T-helper 9 cell (primary cell): ENCODE measurements at places on chromosomes 16 and 17.

GRCh38 chr16:56013962-56014552 is 138.9 kb upstream of the CES5A start:
- peak; percentile 3 for DNase-seq

DNA sequence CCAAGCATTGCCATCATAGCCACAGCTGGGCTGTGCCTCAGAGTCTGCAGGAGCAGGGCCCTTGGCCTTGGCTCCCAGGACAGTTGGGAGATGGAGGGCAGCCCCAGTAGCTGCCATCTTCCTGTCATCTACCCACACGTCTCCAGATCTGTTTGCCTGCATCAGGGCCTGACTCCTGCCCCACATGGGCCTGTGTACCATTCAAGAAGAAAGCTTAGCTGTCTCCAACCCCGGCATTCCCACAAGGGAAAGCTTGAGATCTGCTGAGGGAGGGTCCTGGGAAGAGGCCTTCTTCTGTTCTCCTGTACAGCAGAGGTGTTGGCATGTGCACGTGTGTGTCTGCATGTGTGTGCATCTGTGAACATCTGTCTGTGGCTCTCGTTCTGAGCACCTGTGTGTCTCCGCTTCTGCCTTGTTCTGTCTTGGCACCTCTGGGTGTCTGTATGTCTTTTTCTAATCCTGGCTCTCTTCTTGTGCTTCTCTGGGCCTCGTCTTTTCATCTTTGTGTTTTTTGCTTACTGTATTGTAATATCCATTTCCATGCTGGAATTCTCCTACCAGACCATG is 122.2 kb downstream of the MRM1 start:
- no peak for DNase-seq

- DNase-seq = no peak
These were observed 14.4 kb downstream of the SNN start for GRCh38 chr16:11682655-11683096.

GRCh38 chr17:46044989-46045388 is 45.9 kb downstream of the STH start:
- DNase-seq = no peak

- DNase-seq = no peak
These were observed 5.6 kb upstream of the SYNRG start for GRCh38 chr17:37614823-37615222.

GRCh38 chr16:51968749-51969148 is 578.2 kb downstream of the TOX3 start:
- DNase-seq = no peak

DNA sequence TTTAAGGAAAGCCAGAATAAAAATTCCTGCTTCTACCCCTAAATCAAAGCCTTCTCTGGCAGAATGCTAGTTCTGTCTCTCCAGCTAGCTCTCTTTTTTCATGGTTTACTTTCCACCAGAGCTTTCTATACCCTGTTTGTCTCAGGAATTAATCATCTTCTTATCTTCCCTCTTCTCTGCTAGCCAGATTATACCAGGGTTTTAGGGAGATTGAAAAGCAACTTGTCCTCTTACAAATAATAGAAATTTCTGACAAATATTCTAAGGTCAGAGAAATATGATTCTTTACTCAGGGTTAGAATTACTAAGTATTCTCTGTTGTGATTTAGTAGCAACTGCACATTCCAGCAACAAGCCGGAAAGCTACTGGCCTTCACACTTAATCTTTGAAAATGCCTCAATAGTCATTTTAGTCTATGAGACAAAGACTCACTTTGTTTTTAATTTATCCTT is 166.4 kb downstream of the TANC2 start:
- no peak for DNase-seq

DNA sequence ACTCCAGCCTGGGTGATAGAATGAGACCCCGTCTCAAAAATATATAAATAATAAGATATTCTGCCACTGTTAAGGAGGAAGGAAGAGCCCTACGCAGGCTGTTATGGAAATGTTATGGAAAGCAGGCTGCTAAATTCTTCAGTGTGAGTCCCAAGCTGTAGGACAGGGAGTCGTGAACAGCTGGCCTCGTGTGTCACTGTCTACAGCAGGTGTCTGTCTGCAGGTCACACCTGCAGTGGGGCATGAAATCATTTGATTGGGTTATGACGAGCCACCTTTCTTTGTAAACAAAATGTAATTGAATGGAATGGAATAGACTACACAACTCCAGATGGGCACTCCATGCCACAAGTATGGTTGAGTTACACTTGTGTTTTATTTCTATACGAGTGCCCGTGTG is 15.6 kb upstream of the LITAF start:
- no peak for DNase-seq

DNA sequence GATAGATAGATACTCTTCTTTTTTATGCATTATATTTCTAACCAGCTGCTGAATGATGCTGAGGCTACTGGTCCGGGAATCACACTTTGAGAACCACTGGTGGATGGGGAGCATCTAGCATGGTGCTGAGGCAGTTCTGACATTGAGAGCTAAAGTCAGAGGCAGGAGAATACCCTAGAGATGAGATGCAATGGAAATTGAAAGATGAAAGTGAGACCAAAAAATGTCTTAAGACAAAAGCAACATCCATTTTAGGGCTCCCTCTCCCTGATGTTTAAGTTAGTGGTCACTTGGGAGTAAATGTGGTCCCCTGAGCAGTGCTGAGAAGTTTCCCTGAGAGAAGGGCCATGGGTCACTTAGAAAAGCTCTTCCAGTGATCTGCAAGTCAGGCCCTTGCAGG is 6.8 kb downstream of the PCTP start:
- DNase-seq = no peak

- DNase-seq = no peak
These were observed 12.1 kb downstream of the ABCA9 start for GRCh38 chr17:69048634-69049033.

GRCh38 chr16:28218109-28218508 is 6.3 kb upstream of the XPO6 start:
- DNase-seq = peak; percentile 39

GRCh38 chr16:72858665-72859493 is 189.0 kb downstream of the ZFHX3 start:
- DNase-seq = no peak

DNA sequence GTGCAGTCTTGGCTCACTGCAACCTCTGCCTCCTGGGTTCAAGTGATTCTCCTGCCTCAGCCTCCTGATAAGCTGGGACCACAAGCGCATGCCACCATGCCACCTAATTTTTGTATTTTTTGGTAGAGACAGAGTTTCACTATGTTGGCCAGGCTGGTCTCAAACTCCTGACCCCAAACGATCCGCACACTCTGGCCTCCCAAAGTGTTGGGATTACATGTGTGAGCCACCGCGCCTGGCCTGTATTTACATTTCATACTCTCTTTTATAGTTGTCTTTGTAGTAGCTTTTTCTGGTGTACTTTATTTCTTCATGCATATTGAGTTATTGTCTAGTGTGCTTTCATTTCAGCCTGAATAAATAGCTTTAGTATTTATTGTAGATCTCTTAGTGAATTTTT is 10.1 kb upstream of the ADORA2B start:
- no peak for DNase-seq

DNA sequence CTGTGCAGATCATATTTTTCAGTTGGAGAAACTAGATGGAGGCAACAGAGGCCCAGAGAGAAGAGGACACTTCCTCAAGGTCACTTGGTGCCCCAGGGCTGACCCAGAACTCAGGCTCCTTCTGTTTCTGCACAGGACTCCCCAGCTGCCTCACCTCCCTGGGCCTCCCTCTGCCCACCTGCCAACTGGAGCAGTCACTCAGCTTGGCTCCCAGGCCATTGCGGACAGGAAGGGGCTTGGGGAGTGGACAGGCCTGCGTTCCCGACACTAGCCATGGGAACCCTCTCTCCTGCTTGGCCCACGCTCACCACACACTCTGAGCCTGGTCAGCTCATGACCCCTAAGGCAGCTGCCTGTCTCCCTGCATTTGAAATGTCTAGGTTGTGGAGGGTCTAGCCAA is 78.1 kb upstream of the BRD7 start:
- DNase-seq = no peak

GRCh38 chr17:74631468-74632450 is 8.2 kb upstream of the CD300E start:
- DNase-seq = no peak
